ENCODE measurements at places on chromosomes 6 and 20.

DNA sequence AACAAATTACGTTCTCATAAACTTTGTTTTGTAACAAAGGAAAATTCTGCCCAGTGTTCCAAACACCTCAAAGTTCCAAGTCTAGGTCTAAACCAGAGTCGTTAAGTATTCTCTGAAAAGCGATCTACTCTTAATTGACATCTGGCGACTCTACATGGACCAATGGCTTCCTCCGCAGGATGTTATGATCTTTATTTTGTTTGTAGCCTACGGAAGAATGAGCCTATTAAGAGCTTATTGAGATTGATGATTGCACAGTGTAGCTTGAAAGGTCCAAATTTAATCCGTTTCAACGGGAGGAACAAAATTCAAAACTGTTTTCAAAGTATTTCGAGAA lies 61.1 kb downstream of the FAM217A start:
- peak; percentile 85 for DNase-seq

DNA sequence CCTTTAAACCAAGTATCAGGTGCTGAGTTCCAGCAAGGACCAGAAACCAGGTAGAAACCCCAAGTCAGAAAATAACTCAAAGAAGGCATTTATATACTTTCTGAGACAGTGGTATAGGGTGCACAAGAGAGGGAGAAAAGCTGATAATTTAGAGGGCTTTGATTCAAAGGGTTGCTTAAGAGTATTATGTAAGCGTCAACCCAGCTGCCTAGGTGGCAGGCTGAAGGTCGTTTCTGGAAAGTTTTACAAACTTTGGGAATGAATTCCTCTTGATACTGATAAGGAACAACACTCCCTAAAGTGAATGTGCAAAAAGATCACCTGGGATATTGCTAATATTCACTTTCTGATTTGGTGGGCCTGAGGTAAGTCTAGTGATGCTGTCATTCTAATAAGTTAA lies 800.7 kb downstream of the MAFB start:
- DNase-seq, result no peak

GRCh38 chr20:50304923-50305635 lies 114.4 kb downstream of the CEBPB start:
- no peak for DNase-seq

GRCh38 chr20:51338692-51339440 lies 203.7 kb downstream of the NFATC2 start:
- DNase-seq, result no peak

DNA sequence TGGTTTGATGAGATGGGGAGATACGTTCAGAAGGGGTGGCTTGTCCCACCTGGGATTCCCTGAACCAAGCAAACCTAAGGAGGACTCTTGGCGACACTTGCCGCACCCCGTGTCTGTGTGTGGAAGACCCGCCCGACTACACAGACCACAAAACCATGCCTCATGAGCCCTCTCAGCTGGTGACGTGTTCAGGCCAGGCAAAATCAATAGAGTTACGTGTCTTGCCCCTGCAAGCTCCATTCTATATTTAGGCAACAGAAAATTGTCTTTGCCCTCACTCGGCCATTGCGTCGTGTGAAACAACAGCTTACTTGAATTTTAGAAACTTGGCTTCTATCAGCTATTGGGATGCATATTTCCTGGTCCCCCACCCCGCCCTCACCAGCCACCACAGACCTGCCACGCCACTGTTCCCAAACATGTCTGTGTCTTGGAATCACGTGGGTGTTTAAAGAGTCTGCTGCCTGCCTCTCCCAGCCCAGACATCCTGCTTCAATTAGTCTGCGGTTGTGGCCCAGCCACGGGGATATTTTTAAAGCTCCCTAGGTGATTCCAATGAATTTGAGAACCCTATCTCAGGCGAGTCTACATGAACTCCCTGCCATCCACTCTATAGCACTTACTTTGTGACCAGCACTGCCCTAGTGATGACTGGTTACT lies 279.2 kb upstream of the EXOC2 start:
- no peak for DNase-seq

DNA sequence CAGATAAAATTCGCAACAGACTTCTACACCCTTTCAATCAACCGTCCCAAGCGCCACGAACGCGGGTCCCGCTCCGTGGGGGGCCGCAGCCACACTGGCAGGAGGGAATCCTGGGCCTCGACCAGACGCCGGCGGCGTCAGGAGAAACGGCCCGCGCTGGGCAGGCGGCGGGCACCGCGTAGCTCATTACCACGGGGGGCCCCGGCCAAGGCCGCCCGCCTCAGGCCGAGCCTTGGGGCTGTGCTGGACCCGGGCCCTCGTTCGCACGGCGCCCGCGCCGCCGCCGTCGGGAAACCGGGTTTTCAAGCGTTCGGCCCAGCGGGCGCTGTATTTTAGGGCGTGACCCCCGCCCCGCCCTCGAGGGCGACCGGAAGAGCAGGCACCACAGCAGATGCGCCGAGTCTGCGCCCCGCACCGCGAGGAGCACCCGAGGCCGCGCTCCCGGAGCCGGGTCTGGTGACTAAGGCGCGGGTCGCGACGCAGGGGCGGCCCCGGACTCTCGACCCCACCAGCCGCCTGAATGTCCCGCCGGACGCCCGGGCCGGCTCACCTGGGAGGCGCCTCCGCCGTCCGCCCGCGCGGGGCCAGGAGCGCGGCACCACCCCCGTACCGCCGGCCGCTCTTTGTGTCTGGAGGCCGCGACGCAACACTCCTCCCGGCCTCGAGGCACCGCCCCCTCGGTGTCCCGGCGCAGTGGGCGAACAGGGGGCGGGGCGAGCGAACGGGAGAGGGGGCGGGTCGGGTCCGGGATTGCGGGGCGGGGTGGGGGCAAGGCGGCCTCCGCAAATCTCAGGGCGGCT lies at the start of gene NINL:
NINL (minus strand) TSS at position 627 of the 800 bp plus-strand sequence. CDS start 58,944 bp downstream, outside the sequence.
- peak; percentile 33 for DNase-seq

DNA sequence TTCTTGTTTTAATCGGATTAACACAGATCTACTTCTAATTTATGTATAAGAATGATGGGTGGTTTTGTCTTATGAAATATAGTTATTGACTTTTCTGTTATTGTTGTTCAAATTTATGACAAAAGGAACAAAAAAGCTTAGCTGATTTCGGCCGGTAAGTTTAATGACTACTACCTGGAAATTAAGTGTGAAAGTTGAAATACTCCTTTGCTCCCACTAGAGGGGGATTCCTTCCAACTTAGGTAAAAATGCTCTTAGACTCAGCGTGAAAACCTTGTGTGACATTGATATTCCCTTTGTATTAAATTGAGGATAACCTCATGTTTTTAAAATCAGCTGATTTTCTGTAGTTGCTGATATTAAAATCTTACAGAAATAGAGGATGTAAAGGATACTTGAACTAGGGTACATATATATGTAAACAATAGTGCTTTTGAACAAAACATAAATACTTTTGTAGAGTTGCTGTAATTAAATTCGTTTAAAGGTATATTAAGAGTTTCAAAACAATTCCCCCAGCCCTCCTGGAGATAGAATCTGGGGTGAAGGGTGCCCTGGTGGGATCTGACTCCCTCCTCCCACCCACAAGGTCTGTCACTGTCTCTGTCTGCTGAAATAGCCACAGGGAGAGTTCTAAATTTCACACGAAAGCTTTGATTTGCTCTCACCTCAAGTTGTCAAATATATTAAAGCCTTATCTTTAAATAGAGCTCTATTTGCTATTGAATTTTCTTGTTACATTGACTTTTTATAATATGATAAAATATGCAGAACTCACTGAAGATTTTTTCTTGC lies 257.5 kb downstream of the ARID1B start:
- peak; percentile 41 for DNase-seq

DNA sequence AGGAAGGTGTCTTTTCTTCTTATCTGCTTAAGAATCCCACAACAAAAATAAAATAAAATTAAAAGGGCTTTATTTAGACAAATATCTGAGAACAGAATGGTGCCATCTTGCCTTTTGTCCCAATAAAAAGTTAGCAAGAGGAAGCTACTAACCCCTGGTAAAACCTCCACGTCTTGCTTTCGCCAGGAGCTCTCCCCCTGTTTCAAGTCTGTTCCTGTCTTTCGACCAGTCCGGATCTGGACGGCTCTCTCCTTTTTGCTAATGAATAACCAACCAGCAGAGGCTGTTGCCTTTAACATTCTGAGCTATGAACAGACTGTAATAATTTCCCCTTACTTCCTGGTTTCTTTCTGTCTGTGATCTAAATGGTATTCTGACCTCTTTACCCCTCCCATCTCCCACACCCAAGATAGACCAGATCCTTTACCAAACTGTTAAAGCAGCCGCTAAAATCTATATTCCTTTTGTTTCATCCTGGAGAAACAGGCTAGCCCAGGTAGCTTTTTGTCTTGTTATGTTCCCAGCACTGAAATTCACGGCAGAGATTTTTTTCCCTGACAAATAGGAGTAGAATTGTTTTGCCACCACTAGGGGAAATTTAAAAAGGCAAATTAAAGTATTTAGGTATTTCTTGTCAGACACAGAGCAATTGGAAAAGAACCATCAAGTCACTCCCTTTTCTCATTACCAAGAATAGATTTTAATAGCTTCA lies at the start of gene FRK:
FRK (minus strand) TSS at position 320 of the 712 bp plus-strand sequence. CDS start 580 bp downstream, outside the sequence.
- DNase-seq, result no peak

Data from NCI-H524 (cell line).